ENCODE measurements at places on chromosomes 7 and 10.

- DNase-seq = no peak
Observed at GRCh38 chr10:129932182-129932581, 31.9 kb downstream of the EBF3 start.

GRCh38 chr7:132687981-132688383 is 111.7 kb upstream of the PLXNA4 start:
- DNase-seq = no peak

- DNase-seq = no peak
Observed at GRCh38 chr10:116815641-116816415, 33.5 kb upstream of the ENO4 start.

GRCh38 chr7:70726951-70727378 is 405.0 kb upstream of the GALNT17 start:
- no peak for DNase-seq

DNA sequence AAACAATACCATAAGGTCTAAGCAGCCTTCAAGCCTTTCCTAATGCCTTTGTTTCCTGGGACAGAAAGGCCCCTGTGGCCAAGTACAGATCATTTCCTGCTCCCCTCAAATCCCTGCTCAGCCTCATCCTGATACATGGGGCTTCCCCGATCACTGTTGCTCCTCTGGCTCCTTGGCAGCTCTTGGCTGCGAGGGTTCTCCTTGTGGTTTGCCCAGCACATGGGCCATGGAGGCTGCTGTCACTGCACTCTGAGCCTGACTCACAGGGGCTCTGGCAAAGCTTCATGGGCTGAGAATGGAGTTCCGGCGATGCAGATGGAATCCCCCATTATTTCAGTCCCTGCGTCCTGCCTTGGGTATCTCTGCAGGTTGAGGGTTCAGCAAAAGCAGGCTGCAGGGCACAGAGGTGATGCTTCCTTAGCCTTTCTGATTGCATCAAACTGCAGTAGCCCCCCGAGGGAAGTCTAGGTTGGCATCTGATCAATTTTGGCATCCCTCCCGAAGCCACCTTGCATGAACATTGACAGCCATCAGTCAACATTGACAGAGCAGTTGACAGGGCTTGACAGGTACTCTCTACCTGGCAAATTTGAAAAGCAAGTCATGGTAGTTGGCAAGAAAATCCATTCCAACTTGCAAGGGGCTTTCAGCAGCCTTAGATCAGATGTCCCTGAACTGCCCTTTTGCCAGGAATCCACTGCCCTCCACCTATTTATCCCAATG is 168.6 kb downstream of the GFRA1 start:
- DNase-seq = no peak

DNA sequence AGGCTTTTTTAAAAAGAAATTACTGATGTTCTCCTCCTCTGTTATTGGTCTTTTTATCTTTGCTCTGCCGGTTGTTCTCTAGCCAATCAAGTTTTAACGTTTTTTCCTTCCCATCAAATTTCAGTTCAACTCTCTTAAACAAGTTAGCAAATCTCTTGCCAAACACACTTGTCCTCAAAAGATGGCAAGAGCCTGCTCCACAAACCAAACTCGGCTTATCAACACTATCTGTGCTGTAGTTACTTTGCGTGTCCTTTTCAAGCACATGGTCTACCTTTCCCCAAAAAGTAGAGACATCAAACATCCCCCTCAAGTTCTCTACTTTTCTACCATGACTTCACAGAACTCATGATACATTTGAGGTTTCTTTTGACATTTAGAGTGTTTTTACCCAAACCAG is 71.3 kb downstream of the OSBPL3 start:
- no peak for DNase-seq

GRCh38 chr10:63718006-63718405 is 196.8 kb downstream of the REEP3 start:
- no peak for DNase-seq

DNA sequence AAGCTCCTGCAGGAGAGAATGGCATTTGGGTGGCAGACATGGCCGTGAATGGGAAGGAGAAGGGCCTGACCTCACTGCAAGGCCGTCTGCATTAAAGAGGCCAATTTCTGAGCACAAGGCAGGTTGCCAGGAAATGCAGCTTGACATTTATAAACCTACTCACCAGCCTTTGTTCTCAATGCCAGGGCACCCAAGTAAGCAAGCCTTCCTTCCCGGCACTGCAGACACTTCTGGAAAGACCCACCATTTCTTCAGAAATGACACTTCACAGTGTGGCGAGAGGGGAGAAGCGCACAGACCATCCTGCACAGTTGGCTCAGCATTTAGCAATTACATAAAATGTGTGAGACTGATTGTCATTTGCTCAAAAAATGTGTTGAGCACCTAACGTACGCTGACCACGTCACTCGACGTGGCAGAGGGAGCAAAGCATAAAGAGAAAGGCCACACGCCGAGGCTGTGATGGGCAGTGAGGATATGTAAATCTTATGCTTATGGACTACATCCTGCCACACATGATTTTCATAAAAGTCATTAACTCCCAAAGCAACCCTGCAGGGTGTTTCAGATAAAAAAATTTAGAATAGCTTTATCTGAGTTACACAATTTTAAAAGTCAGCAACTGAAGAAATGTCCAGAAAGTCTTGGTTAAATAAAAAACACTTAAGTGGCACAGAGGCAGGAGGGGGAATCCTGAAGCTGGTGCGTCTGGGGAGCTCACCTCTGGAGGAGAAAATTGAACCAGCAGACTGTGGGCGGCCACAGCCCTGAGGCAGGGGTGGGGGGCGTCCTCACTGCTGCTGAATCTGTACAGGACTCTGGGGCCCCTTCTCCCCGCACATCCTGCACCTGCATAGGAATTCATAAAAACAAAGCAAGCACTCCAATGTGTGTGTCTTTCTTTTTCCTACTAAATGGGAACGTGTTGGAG is 543.8 kb downstream of the PTPRN2 start:
- DNase-seq = no peak

DNA sequence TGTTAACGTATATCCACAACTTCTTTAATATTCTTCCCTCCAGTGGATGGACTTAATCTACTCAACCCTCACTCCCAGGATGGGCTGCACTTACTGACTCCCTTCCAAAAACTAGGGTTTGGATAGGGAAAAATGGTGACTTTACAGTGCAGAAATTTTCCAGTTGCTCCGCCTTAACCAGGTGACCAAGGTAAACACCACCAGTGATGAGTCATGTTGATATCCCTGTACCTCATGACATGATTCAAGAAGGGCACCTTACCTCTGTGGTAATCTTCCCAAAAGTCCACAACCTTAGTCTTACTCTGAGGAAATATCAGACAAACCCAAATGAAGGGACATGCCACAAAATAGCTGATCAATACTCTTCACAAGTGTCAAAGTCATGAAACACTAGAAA is 3.5 kb upstream of the GSTK1 start:
- no peak for DNase-seq

- DNase-seq = no peak
Observed at GRCh38 chr7:137245186-137245585, 98.3 kb downstream of the PTN start.

DNA sequence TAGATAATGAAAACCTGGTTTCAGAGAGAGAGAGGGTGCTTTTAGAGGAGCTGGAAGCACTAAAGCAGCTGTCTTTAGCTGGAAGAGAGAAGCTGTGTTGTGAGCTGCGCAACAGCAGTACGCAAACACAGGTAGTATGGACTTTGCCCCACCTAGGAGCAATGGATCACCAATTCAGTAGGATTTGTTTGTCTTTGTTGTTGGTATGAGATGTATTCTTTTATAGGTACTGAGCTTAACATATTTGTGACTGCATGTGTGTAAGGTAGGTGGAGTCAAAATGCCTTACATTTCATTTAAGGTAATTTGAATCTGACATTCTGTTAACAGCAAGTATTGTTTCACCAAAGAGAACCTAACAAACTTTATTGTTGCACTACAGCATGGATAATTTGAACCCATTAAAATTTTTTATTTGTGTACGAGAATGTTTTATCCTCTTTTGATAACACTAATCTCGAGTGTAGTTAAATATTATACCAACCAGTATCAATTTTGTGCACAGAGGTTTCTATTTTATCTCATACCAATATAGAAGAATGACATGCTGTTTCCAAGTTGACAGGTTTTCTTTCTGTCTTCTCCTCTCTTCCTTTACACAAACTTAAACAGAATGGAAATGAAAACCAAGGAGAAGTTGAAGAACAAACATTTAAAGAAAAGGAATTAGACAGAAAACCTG is 92.1 kb downstream of the CYP51A1 start:
- DNase-seq = no peak

GRCh38 chr7:45506059-45506458 is 68.1 kb upstream of the ADCY1 start:
- no peak for DNase-seq

Data from AG09319 (cell line).